HuH-7.5 (cell line): ENCODE measurements at places on chromosomes 5 and 9.

- DNase-seq: peak; percentile 65
Measured at GRCh38 chr5:10987925-10988504, 227.0 kb upstream of the DAP start.

GRCh38 chr5:95892784-95893354 lies 68.8 kb downstream of the ELL2 start:
- DNase-seq: no peak

DNA sequence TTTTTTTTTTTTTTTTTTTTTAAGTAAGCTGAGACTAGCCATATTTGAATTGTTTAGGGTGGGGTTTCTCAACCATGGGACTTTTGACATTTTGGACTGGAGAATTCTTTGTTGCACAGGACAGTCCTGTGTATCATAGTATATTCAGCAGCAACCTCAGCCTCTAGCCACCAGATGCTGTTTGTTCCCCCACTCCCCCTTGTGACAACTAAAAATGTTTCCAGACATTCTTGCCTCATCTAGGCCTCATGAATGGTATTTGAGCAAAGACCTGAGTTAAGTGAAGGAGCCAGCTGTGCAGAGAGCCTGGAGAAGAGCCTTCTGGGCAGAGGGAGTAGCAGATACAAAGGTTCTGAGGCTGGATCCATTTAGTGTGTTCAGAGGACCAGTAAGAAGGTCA lies 155.9 kb downstream of the SGCD start:
- DNase-seq: no peak

DNA sequence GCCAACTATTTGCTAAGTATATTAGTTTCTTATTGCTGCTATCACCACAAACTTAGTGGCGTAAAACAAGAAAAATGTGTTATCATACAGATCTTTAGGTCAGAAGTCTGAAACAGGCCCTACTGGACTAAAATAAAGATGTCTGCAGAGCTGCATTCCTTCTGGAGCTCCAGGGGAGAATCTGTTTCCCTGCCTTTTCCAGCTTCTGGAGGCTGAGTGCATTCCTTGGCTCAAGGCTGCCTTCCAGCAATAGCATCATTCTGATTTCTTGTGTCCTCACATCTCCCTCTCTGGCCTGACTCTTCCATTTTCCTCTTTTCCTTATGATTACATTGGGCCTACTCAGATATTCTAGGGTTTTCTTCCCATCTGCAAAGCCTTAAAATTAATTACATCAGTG lies 15.9 kb downstream of the MAN2A1 start:
- DNase-seq: no peak

GRCh38 chr9:136385015-136385414 lies 11.5 kb upstream of the CARD9 start:
- DNase-seq: no peak

DNA sequence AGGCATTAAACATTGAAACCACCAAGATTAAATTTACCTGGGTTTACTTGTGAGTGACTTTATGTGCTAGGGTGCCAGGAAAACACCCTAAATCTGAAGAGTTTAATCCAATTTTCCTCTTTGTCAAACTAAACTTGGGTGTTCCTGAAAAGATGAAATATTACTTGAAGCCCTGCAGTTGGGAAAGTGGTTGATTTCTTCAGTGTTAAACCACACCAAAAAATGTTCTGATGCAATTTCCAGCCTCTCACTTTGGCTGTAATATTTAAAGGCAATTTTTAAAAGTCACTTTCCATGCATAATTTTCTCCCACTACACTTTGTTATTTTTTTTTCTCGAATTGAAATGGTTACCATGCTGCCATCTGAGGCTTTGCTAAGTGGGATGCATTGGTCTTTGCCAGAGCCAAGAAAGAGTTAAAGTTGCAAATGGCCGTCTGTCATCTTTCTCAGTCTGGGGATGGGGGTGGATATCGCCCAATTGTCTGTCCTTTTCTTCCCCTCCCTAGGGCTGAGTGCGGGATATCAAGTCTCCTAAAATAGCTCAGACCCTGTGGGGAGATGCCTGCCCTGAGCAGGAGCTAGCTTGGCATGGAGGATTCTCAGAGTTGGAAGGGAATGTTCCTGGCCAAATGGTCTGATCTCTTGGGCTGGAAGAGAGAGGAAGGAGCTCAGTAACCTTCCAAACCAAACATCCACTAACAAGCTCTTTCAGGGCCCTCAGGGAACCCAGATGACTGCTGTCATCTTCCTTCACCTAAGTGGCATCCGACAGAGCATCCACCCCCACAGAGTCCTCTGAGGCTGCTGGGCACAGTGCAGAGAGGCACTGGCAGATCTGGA lies 13.6 kb upstream of the SHB start:
- no peak for DNase-seq

DNA sequence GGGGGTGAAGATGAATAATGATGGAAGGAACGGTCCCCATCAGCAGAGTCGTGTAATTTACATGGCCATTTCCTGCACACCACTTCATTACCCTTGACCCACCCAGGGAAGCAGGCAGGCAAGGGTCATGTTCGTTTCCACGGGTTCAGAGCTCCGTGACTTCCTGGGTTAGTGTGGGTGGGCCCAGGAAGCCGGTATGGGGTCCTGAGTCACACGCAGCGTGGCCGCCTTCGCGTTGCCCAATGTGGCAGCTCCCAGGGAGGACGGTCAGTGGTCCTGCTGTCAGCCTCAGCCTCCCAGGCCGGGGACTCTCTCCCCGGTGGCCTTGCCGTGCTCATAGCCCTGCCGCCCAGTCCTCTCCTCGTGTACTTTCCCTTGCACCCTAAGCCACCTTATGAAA lies 5.1 kb upstream of the TERT start:
- no peak for DNase-seq

- DNase-seq: no peak
Measured at GRCh38 chr5:105054406-105054805, 1491.8 kb upstream of the NUDT12 start.

GRCh38 chr9:128144239-128145181 lies 4.7 kb upstream of the LCN2 start:
- DNase-seq: no peak

- no peak for DNase-seq
Measured at GRCh38 chr5:107543868-107544267, 126.9 kb downstream of the EFNA5 start.

DNA sequence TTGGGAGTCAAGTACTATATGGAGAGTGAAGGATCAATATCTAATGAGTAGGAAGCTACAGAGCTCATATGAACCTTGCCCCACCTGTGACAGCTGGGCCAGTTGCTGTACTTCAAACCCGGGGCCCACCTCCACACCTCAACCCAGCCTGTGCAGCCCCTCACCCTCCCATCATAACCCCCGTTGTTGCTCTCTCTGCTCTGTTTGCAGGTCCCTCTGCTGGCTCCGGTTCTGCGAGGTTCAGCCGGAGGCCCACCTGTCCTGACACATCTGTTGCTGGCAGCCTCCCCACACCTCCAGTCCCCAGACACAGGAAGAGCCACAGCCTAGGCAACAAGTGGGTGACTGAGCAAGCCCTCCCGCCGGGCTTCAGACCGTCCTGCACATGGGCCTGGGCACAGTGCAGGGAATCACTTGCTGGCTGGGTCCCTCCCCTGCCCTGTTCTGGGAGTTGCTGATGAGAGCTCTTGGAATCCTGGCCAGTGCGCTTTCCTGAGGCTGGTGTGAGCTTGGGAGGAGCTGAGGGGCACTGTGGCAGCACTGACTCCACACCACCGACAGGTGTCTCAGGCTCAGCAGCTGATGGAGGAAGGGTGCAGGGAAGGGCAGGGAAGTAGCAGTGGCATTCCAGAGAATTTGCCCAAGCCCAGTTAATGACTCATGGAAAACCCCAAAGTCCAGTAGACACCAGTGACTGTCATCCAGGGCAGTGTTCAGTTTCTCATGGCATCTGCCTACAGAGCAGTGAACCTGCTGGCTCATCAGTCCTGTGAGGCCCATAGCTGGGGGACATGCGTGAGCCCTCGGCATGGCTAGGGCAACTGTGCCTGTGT lies 69.5 kb upstream of the GARNL3 start:
- DNase-seq: no peak

DNA sequence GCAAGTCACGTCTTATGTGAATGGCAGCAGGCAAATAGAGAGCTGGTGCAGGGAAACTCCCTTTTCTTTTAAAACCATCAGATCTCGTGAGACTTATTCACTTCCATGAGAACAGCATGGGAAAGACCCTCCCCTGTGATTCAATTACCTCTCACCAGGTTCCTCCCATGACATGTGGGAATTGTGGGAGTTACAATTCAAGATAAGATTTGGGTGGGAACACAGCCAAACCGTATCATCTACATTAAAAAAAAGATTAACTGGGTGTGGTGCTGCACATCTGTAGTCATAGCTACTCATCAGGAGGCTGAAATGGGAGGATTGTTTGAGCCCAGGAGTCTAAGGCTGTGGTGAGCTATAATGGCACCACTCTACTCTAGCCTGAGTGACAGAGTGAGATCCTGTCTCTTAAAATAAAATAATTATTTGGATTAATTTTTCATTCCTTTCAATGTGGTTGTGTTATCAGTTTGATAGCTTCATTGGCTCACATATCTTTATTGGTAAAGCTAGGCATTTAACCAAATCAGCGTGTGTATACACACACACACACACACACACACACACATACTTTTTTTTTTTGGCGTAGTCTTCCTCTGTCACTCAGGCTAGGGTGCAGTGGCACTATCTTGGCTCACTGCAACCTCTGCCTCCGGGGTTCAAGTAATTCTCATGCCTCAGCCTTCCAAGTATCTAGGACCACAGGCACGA lies 21.8 kb downstream of the DENND4C start:
- no peak for DNase-seq

DNA sequence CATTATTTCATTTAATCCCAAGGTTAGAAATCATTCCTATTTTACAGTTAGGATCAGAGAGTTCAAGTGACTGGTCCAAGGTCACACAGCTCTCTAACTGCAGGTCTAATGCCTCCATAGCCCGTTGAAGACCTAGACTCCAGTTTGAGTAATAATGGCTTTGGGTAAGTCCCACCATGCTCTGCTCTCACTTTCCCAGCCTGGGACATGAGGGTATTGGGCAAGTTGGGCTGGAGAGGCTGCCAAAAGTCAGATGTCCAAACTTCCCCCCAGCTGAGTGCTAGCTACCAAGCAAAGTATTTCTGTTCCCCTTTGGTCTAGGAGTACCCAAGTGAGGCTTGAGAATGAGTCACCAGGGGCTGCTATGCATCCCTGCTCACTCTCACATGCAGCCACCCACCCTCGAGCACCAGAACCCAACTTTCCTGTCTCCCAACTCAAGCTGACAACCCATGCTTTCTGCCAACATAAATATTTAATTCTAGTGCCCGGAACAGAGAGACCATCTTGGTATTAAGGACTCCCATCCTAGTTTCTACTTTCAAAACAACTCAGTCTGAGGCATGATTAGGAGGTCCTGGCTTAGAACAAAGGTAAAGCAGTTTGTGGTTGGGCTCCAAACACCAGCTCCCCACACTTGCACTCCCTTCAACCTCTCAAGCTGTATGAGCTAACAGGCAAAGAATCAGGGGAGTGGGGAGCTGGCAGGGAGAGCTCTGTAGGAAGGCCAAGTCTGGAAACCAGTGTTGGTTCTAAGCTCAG lies 236.5 kb upstream of the TRIM32 start:
- DNase-seq: no peak

DNA sequence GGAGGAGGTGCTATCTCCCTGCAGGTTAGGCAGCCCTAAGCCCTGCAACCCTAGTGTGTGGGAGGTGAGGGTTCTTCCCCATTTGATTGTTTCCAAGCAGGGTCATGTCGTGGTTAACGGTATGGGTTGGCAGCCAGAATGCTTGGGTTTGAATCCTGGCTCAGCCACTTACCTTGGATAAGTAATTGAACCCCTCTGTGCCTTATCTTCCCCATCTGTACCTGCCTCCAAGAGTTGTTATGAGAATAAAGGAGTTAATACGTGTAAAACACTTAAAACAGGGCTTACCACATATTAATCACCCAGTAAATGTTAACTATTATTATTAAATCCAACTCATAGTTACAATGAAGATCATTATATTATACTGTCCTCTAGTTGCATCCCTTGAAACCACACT lies 52.2 kb upstream of the SPATA31E1 start:
- DNase-seq: no peak

DNA sequence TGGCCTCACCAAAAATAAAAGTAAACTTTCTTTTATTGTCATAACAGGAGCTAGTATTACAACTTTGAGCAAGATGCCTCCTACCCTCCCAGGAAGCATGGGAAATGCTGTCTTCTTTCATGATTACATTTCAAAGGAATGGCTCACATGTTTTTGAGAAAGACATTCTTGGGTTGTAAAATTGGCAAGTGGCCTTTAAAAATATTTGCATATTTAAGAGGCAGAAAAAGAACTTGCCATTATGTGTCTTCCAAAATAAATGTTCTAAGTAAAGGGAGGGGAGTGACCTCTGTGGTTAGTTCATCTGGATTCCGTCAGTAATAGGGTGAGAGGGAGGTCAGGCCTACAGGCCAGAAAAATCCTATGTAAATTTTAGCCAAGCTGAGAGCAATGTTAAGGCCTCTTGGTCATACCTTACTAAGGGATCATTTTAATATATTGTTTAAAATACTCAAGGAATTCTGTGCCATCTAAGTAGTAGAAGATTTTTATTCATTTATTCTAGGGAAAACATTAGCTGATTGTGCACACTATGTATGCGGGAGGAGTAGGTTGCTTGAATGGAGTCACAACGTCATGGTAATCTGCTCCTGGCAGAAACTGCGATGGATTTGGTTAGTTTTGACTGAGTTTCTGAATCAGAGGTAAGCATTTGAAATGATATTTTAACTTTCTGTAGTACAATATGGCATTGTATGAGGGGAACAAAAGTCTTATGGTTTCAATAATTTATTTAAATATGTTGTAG lies 1485.7 kb upstream of the CDH9 start:
- DNase-seq: no peak

DNA sequence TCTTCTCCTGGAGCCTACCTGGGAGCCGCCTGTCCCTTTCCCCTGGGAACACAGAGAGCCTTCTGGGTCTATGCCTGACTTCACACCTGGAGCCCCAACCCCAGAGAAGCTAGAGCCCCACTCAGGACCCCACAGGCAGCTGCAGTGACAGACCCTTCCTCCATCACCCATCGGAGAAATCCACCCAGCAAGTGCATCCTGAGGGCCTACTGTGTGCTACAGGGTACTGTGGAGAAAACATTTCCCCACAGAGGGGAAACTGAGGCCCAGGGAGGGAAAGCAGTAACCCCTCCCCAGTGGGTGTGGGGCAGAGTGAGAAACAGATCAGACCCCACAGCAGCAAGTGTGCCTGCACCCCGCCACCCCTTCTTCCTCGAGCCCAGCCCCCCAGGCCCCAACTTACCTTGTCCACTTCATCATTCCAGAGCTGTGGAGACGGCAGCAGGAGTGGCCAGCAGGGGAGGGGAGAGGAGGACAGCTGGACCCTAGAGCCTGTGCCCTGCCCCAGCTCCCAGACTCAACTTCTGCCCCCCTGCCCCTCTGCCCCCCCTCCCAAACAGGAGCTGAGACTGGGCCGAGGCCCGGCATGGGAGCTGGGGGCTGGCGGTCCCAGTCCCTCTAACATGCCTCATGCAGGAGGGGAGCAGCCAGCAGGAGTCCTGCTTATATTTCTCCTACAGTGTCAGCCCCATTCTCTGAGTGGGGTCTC lies 17.7 kb downstream of the SH3GLB2 start:
- DNase-seq: no peak
